ENCODE measurements at places on chromosomes 2 and 18.

DNA sequence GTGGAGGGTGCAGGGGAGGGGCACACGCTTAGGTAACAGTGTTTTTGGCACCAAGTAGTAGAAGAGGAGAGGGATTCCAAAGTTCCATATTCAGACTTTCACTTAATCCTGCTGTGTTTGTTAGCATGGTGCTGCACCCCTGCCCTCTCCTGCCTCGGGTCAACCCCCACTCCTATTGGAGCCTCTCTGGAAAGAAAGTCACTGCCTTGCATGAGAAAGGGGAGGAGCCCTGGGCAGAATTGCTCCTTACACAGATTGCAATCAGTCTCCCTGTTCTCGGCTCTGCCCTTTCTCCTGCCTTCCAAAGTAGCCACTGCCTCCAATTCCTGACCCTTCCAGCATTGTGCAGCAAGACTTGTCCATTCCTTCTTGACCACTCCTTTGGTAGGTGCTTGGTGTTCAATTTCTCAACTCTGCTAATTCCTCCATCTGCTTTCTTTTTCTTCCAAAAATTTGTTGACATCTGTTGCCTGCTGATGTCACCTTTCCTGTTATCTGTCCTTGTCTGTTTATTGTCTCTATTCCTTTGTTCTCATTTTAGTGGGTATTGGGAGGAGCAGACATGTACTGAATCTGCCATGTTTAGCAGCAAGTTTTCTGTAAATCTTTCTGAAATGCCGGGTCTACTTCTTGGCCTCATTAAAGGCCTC is 225.4 kb downstream of the LOXHD1 start:
- DNase-seq, result no peak

GRCh38 chr18:49626842-49627467 is 65.1 kb downstream of the LIPG start:
- no peak for DNase-seq

DNA sequence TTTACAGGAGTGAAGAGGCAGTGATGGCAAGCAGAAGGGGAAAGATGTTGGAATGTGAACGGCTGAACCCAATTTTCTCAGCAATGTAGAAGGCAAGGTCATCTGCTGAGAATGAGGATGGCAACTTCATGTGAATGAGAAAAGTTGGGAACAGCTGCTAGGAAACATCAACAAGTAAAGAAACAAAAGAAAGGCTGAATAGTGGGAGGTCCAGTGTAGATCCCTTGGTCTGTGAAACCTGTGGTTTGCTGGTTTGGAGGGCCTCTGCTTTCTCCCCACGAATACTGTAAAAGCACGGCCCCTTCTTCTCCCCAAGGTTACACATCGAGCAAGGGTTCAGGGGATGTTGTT is 27.4 kb downstream of the MARCHF4 start:
- no peak for DNase-seq

GRCh38 chr2:200968162-200968561 is 4.7 kb upstream of the ORC2 start:
- DNase-seq, result no peak

GRCh38 chr2:235564066-235564465 is 70.2 kb downstream of the AGAP1 start:
- DNase-seq, result no peak

GRCh38 chr2:154591294-154591820 is 107.1 kb upstream of the KCNJ3 start:
- no peak for DNase-seq

DNA sequence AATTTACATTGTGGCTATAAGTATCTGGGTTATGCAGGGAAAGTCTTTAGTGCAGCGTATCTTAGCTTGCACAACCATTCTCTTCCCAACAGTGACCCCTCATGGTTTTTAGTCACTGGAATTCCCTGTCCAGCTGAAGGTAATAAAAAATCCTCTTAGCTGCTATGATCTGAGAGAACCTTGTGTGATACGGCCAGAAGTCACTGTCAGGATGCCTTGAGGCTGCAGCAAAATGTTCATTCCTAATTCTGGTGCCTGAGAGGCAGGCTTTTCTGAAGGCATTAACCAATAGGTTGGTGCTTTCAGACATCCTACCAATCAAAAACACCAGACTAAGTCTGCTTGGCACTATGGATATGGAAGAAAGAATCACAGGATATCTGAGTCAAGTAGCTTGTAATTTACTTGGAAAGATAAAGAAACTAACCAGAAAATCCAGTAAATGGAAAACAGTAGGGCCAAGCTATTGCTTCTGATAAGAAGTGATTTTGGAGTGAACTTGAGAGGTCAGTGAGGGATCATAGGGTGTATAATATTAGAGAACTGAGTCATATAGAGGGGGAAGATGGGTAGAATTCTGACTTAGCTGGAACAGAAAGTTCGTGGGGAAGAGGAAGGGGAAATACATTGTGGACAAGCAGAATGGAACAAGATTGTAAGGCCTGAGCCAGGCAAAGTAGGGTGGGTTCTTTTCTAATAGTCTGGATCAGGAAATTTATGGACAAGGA is 89.0 kb upstream of the SLC14A2 start:
- DNase-seq, result no peak

GRCh38 chr18:50633992-50634391 is 74.1 kb downstream of the MAPK4 start:
- no peak for DNase-seq

- no peak for DNase-seq
Measured at GRCh38 chr2:136065384-136065783, 52.6 kb downstream of the CXCR4 start.

GRCh38 chr2:204863336-204863735 is 318.1 kb downstream of the PARD3B start:
- DNase-seq, result no peak

DNA sequence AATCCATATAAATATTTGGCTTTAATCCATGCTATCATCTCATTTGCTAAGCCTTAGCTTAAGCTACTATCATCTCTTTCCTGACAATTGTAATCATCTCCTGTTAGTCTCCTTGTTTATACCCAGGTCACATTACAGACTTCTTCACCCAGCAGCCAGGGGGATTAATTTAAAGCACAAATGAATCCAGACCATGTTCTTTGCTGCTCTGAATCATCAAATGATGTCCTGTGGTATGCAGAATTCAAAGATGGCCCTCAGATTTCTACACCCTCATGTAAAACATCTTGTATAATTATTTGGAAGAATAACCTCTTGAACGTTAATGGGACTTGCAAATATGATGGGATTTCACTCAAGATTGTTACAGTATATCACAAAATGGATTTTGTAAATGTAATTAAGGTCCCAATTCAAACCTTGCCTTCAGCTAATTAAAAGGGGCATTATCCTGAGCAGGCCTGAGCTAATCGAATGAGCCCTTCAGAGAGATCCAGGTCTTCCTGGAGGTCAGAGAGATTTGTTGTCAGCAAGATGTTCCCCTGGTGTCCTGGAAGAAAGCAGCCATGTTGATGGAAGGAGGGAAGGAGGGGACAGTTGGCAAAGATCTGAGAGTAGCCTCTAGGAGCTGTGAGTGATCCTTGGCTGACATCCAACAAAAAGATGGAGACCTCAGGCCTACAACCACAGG is 241.1 kb upstream of the MMADHC start:
- DNase-seq, result no peak

GRCh38 chr2:44745922-44746766 is 195.4 kb upstream of the SIX3 start:
- no peak for DNase-seq

- DNase-seq, result no peak
Measured at GRCh38 chr2:151085181-151085611, 176.5 kb downstream of the RBM43 start.

GRCh38 chr2:98484652-98485452 is 40.2 kb downstream of the INPP4A start:
- DNase-seq, result no peak

- no peak for DNase-seq
Measured at GRCh38 chr2:18690342-18690741, 101.0 kb upstream of the NT5C1B start.
